ENCODE measurements at places on chromosomes 2 and 18. TPM values are rescaled to one million over a fixed set of nuclear protein-coding genes. Genes with fewer than 3 reads are reported as not detected.

CFAP221 gene
- total RNA-seq = not detected

DNA sequence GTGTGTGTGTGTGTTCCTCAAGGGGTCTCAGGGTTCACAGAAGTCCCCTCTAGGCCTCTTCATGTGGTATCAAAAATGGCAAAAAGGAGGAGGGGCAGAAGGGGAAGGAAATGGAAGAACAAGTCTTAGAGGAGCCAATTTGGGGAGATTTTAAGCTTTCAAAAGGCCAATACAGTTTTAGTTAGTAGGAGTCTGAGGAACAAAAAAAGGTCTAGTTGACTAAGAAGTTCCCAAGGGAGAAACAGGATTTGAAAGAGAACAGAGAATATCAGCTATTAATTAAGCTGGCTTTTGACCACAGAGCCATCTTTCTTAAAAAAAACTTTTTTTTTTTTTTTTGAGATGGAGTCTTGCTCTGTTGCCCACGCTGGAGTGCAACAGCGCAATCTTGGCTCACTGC, 7.1 kb downstream of the RNF125 start:
- no peak for DNase-seq

GRCh38 chr2:198928026-198928425, 529.7 kb downstream of the SATB2 start:
- DNase-seq = no peak

TMEM87B gene
- 31.5 TPM for total RNA-seq

- no peak for DNase-seq
Measured at GRCh38 chr2:191522478-191523120, 155.3 kb upstream of the NABP1 start.

DNA sequence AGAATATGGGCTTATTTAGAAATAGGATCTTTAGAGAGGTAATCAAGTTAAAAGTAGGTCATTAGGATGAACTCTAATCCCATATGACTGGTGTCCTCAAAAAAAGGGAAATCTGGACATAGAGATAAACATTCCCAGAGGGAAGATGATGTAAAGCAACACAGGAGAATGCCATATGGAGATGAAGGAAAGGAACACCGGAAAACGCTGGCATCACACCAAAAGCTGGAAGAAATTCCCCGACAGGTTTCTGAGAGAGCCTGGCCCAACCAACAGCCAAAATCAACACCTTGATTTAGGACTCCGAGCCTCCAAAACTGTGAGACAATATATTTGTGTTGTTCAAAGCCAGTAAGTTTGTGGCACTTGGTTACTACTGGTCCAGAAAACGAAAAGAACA, 296.7 kb downstream of the DSEL start:
- no peak for DNase-seq

C2orf78 gene
- not detected for total RNA-seq

CCDC141 gene
- total RNA-seq = 0.17 TPM

- peak; percentile 32 for DNase-seq
Measured at GRCh38 chr2:36655453-36655852, 41.1 kb upstream of the VIT start.

GRCh38 chr2:234672498-234673150, 175.7 kb upstream of the ARL4C start:
- DNase-seq = no peak

DNA sequence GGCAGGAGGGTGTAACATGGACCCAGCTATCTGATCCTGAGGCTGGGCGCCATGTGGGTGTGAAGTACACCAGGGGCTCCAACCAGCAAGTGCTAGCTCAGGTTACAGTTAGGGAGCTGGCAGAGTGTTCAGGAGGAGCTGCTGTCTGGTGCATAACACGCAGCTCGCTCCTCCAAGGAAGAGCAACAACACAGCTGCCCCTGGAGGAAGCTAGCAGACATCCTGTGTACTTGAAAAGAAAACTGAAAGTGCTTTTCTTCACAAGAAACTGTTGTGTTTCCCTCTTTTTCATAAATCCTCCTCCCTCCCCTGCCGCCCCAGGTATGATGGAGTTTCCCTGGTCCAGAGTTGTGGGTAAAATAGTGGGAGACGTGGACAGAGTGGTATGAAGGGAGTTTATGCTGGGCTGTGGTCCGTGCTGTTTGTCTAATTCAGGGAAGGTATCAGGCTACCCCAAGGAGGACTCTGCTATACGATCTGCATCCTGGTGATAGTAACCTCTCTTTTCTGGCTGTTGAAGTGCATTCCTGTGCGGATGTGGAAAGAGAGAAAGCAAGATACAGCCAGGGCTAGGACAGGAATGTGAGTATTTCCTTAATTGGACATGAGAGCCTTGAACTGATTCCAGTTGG, 6.1 kb upstream of the LBH start:
- DNase-seq = peak; percentile 88

CIB4 gene
- not detected for total RNA-seq

Measured in fibroblast of lung (primary cell).